Ammon's horn (tissue), 1 donor: ENCODE measurements at places on chromosomes 6 and 20.
A peak's percentile ranks its signal among the peaks of the same experiment; 100 is the strongest.

GRCh38 chr6:1392813-1393640 lies 3.7 kb downstream of the FOXF2 start:
- DNase-seq, result no peak

DNA sequence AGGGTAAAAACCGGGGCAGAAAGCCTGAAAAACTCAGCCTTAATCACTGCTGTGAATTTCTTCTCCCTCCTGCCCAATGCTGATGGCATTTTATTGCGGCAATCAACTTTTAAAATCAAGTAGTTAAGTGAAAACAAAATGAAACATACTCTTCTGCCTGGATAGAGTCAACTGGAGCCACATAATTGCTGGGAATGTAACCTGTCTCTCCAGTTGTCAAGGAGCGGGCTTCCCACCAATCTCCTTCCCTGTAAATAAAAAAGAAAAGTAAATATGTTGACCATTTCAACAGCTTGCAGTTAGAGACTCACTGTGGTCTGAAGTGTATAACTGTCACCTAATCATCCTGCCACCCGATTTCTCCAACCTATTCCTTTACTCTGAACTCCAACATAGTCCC lies 102.1 kb upstream of the TRAF3IP2 start:
- DNase-seq, result no peak

GRCh38 chr6:104608101-104608500 lies 251.6 kb downstream of the HACE1 start:
- no peak for DNase-seq

- no peak for DNase-seq
These were observed 46.2 kb downstream of the CDS2 start for GRCh38 chr20:5172903-5173463.

DNA sequence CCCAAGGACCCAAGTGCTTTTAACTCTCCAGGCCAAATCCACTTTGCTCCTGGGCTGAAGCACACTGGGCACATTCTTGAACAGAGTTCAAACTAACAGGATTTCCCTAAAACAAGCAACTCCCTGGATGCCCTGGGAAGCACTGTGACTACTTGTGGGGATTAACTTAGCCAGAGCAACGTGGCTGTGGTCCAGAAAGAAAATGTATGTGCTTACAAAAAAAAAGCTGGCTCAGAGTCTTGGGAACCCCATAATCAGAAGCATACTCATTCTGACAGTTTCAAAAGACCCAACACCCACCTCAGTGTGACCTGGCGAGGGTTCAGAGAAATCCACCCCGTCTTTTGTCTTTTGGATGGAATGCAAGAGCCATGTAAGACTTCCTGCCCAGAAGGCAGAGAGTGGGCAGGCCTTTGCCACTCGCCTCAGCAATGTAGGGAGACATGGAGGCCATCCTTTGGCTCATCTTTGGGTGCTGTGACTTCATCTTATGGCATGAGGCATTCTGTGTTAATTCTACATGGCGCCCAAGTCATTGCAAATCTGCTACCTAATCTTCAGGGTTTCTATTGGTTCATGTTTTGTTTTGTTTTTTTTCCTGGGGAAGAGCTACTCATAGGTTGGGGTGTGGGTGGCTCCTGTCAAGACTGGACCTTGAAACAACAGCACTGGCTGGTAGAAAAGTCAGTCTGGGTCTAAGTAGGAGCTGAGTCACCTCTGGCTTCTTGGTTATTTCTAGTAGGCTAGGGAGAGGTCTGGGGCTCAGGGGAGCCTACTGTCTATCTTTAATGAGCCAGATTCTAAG lies 248.6 kb upstream of the SUPT3H start:
- no peak for DNase-seq

GRCh38 chr6:6230286-6230685 lies 90.2 kb downstream of the F13A1 start:
- no peak for DNase-seq

DNA sequence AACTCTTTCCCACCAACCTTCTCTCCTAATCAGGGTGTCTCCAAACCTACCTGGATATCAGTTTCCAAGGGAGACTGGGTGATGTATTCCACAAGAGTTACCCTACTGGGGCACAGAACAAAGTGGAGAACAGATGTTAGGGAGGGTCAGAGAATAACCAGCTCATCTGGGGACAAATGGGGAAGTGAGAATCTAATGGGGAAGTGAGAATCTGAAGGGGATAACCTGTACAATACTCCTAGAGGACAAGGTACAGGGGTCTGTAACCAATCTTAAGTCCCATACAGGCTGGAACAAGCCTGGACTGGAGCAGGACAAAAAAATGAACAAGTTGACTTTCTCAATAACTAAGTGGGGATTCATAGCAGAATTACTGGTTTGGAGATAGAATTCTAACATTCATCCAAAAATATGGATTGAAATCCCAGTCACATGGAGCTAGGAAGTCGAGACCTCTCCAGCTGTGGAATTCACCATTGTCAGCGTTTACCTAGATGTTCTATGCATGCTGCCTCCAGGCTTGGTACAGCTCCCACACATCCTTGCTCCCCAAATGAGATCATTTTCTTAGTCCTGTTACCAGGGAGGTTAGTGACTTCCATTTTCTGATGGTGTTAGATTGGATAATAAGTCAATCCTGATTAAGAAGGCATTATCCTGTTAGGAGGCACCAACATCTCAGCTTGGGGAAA lies 214.8 kb upstream of the MOCS1 start:
- DNase-seq, result peak; percentile 32

DNA sequence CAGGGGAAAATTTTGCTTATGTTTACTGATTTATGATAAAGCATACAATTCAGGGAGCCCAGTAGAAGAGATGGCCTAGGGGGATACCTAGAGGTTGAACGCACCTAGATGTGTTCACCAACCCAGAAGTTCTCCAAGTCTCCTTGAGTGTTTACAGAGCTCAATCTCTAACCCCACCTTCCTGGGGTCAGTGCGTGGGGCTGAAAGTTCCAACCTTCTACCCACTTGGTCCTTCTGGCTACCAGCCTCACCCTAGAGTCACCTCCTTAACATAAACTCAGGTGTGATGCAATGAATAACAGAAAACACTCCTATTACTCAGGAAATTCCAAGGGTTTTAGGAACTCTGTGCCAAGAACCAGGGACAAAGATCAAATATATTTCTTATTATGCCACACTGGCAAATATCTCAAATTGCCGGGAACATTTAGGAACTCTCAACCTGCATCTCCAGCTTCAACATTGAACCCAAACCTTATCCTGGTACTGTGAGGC lies 26.4 kb downstream of the AFG1L start:
- DNase-seq, result no peak

- DNase-seq, result no peak
These were observed 34.1 kb downstream of the DCDC2 start for GRCh38 chr6:24323632-24324337.

DNA sequence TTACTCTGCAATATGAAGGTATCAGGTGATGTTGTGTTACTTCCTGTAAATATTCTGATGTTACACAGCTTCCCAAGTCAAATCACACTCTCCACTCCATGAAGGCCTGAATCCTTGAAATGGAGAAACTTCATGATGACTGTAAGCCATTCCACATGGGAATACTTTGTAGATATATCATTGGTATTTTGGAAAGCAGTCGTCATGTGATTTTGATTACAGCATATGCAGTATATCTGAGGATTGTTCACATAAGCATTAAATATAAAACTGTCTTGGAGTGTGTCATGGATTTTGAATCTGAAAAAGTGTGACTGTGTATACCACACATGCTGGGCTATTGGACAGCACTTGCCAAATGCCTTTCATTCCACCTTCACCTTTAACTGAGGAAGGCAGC lies 118.3 kb upstream of the EXOC2 start:
- no peak for DNase-seq

- no peak for DNase-seq
These were observed 29.4 kb downstream of the PLCB1 start for GRCh38 chr20:8161264-8162071.

GRCh38 chr6:31178143-31179041 lies 7.9 kb upstream of the POU5F1 start:
- DNase-seq, result no peak
